ENCODE measurements at places on chromosomes 3 and 15.

GRCh38 chr3:120410541-120410940 is 40.3 kb downstream of the FSTL1 start:
- no peak for DNase-seq

GRCh38 chr3:9690451-9691450 is 12.9 kb upstream of the CPNE9 start:
- DNase-seq, result peak; percentile 81

DNA sequence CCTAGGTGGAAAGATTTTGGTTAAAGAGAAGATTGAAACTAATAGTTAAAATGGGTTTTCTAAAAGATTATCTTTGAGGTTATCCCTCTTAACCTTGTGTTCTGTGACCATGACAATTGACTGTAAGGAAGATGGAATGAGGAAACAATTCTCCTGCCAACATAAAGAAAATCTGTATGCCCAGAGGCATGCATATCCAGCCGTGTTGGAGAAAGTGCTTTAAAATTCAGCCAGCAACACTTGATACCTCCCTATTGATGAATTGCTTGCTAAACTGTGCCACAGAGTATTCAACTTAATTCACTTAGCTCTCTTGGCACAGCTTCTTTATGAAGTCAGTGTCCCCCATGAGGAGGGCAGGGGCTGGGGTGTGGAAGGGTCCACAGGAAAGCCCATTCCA is 203.5 kb downstream of the UBE2E2 start:
- no peak for DNase-seq

DNA sequence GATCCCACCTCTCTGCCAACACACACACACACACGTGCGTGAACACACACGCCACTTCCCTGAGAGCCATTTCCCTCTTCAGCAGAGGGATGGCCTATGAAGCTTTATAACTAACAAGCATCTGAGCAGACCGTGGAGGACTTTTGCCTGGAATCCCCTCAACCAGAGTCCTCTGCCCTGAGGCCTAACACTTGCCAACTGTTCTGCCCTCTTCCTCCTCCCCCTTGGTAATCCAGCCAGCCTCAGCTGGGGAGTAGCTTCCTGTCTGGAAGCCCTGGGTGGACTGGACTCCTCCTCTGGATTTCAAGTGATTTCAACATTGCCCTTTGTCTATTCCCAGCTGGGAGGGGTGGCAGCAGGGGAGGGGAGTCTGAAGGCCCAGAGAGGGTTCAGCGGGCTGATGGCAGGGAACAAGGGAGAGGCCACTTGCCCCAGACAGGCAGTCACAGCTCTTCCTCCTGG is 68.4 kb upstream of the HACD2 start:
- no peak for DNase-seq

DNA sequence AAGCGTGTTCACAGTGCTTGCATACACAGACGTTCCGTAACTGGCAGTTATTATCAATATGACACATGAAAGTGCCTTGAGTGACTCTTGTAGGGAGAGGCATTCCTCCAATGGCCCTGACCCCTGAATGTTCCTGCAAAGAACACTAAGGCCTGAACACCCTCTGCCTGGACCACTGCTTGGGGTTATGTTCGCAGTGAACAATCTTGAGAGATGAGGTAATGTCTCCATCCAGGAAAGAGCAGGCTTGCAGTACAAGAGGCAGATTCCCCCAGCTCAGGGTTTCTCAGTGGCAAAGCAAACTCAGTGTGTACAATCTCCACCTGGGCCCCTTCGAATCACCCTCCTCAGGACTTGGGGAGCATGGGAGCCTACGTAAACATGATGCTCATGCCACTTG is 324.6 kb downstream of the MAGI1 start:
- no peak for DNase-seq

DNA sequence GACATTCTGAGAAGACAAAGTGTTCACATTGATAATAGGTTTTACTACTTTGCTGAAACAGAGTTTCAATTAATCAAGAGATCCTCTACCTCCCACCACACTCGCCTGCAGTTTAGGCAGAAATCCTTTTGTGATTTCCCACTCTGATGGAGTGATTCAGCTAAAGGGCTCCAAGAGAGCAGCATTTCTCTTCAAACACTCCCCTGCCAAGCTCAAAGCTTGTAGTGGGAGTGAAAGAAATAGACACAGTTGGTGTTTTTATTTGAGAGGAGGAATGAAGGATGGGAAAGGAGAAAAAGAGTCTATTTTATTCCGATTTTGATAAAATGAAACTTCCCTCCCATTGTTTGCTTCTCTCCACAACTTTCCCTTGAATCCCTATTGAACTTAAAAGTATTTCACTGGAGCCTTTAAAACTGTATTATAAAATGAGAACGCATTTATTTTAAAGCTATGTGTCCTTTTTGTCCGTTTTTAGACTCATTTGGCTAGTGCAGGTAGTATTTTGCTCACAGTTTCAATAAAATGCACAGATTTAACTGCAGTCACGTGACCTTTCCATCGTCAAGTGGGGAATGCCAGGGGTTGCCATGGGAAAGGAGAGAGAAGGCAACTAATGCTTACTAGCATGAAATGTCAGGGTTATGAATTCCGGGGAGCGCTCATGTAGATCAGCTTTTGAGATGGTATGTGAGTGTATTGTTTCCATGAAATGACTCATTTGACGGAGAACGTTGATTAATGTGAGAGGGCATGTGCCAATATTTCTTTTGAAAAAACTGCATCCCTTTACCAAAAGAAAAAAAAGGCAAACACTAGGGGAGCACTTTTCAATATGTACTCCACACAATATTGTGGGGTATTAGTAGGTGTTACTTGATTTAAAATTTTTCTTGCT is 7.7 kb upstream of the OSBPL11 start:
- no peak for DNase-seq
